GDM1 (cell line): ENCODE measurements at places on chromosomes 1 and 21.

GRCh38 chr1:32349211-32349708 lies 13.0 kb downstream of the FAM229A start:
- peak; percentile 68 for DNase-seq

DNA sequence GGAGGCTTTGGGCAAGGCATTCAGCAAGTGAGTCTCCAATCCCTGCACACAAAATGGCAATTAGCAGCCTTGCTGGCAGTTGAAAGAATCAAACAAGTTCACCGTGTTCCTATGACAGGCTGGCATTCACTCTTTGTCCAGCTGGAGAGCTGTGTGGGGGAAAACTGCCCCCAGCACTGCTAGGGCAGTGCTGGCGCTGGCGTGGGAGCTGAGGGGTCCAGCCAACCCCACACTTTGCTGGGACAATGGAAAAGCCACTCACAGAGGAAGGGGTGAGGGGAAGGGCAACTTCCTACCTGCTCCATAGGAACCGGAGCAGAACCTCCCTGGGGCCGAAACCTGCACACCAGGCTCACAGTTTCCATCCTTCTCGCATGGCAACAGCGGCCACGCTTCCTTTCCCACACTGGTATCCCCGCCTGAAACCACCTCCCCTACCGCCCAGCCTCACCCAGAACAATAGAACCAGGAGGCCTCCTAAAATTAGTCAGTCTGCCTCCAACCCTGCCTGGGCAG lies 26.7 kb upstream of the KCNN3 start:
- no peak for DNase-seq

DNA sequence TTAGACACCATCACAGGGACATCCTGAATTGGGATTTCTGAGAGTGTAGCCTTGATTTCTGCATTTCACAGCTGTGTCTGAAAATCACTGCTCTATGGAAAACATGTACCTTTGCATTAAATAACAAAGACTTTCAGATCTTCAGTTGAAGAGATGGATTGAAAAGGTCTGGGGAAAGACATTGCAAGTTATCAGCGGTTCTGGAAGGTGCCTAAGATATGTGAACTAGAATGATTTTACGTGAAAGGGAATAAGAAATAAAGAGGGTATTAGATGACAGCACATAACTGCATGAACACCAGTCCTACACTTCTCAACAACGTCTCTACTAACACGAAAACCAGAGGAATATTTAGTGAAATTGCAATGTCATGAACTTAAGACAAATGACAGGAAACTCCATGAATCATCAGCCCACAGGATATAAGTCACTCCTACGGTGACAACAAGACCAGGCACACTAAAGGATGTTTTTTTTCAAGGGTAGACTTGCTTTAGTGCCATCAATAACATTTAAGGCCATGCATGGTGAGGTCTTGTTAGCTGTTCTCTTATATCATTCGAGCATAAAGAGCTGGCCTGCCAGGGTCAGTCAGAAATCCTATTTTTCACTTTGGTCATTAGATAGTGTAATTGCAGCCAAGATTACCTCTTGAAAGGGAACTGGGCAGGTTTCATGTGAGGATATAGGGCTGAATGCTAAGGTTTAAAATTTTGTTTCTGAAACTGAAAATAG lies 283.1 kb downstream of the GRIK1 start:
- DNase-seq = peak; percentile 78

- DNase-seq = no peak
Measured at GRCh38 chr1:53391296-53391695, 63.4 kb upstream of the LRP8 start.

- peak; percentile 44 for DNase-seq
Measured at GRCh38 chr1:109655615-109656519, at the start of gene GSTM4. TSS of gene GSTM4 (plus strand) at chr1:109656099. CDS start at chr1:109656390, 291 bp downstream.

- no peak for DNase-seq
Measured at GRCh38 chr1:184417916-184418315, 31.1 kb downstream of the C1orf21 start.

GRCh38 chr1:240737766-240738265 lies 125.9 kb upstream of the GREM2 start:
- no peak for DNase-seq

DNA sequence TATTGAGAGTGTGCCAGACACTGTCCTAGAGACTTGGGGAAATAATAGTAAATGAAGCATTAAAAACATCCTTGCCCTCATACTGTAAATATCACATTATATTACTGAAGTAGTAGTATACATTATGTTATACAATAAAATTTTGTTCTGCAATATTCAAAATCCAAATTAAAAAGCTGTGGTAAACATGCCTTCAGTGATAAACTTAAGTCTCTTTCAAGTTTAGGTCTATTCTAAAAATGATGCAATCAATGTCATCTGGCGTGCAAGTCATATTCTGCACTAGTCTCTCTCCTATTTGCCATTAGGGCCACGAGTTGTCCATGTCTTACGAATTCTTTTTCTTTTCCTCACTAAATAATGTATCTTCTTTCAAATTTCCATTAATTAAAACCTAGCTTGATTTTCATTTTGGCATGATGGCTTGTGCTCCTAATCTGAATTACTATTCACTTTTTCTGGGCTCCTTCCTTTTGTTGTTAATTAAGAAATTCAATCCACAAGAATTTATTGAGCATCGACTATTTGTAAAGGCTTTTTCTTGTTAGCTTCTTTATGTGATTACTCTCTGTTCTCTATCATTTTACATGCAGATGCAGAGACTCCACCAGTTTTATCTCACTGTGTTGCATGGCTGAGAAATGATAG lies 130.7 kb downstream of the COQ8A start:
- DNase-seq = no peak

DNA sequence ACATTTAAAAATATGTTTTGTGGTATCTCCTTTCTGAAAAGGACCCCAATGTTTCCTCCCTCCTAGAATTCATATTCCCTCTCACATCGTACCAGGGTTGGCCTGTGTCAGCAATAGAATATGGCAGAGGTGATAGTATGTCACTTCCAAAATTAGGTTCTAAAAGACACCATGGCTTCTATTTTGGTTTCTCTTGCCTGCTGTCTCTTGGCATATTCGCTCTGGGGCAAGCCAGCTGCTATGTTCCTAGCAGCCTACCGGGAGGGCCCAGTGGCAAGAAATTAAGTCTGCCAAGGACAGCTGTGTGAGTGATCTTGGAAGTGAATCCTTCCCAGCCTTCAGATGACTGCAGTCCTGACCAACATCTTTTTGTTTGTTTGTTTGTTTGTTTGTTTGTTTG lies 92.9 kb upstream of the PPM1J start:
- no peak for DNase-seq
